ENCODE measurements at places on chromosomes 6 and 20.

DNA sequence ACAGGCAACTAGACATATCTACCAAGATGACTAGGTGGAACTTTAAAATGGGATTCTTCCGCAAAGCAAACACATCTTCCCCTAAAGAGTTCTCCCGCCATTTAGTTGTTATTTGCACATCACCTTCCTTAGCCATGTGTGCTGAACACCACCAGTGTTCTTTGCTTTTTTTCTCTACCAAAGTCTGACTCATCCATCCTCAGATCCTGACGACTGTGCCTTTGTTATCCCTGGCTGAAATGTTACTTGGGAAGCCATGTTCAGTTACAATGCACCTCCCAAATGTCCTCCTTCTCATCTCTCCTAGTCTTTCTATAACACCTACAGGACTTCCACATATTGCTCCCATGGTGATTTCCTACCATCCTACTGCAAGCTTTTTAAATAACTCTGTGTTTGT, 593.5 kb upstream of the ARID1B start:
- no peak for DNase-seq

GRCh38 chr6:93088621-93089501, 330.5 kb downstream of the EPHA7 start:
- no peak for DNase-seq

GRCh38 chr20:25178563-25179438, 16.7 kb upstream of the ENTPD6 start:
- peak; percentile 44 for DNase-seq

DNA sequence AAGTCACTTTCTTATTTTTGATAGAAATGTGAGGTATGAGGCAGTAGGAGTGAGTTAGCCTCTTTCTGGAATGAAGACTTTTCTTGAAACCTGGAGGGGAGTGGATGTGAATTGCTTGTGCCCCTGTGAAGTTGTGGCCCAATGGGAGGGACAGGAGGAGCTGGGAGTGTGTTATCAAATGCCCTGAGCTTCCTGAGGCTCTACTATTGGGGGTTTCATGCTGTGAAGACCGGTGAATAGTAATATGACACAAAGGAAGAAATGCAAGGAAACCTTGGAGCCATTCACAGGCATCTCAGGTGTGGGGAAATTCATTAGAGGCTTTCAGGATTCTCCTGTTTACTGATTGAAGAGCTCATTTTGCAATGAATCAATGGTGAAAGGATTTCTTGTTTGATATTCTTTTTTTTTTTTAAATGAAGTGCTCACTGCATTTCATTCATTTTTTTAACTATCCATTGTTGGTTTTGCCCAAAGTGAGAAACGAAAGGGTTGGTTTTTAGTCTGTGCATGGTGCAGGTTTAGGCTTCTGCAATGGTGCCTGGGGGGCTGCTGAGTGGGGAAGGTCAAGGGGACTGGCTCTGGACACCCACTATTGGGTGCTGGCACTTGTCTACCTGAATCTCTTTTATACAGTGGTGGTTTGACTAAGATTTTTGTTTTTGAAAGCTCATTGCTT, 8.2 kb downstream of the RNF144B start:
- no peak for DNase-seq

DNA sequence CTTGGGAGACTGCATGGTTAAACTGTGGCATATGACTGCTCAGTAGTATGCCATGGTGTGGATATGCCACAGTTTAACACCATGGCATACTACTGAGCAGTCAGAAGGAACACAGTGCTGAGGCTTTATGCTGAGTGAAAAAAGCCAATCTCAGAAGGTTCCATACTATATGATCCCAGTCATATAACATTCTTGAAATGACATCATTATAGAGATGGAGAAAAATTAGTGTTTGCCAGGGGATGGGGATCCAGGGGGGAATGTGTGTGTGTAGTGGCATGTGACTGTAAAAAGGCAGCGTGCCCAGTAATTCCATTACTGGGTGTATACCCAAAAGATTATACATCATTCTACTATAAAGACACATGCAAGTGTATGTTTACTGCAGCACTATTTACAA, 85.8 kb downstream of the FOXF2 start:
- DNase-seq: no peak

DNA sequence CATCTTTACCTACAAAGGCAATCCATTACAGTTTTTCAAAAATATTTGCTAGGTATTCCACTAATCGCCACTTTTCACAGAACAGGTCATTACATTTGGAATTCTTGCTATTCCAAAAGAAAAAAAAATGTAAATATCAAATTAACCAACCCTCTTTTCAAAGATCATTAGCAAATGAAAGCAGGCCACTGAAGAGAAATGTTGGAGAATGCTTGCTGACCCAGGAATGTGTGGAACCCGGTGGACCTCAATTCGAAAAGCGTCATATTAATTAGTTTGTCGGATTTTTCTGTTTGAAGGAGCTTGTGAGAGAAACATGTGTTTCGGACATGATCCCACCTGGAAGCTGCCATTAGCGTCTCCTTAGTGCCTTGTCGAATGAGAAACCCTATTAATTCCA, 27.9 kb upstream of the SERPINB9 start:
- no peak for DNase-seq

- no peak for DNase-seq
Measured at GRCh38 chr20:55153001-55153645, 677.7 kb downstream of the DOK5 start.

- no peak for DNase-seq
Measured at GRCh38 chr6:127877231-127877630, 23.6 kb downstream of the THEMIS start.

- DNase-seq: no peak
Measured at GRCh38 chr6:170163405-170164170, 127.3 kb downstream of the DLL1 start.

GRCh38 chr6:25431306-25431974, 152.3 kb downstream of the CARMIL1 start:
- no peak for DNase-seq

GRCh38 chr6:114068771-114069170, 97.8 kb upstream of the HDAC2 start:
- DNase-seq: no peak

DNA sequence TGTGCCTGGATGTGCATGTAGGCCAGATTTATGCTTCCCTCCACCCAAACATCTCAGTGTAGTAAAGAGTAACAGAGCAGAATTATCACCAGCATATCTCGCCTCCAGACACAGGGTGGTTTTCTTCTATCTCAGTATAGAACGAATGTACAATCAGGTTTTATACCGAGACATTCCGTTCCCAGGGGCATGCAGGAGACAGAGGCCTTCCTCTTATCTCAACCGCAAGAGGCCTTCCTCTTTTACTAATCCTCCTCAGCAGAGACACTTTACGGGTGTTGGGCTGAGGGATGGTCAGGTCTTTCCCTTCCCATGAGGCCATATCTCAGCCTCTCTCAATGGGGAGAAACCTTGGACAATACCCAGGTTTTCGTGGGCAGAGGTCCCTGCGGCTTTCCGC, 36.4 kb upstream of the MC3R start:
- DNase-seq: no peak

DNA sequence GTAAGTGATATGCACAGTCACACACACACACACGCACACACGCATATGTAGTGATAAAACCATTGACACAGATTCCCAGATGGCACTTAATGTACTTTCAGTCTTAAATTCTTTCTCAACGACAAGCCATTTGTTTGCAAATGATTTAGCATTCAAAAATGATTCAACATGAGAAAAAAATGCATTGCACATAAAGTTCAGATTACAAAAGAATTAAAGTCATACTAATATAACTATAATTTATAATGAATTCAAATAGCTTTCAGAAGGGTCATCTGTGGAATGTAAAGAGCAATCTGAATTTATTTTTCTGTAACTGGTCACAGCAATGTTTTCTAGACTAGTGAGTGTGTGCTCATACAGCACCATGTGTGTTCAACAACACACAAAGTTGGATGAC, 521.6 kb upstream of the ZNF337 start:
- DNase-seq: no peak

- DNase-seq: no peak
Measured at GRCh38 chr6:104639668-104640067, 220.1 kb downstream of the HACE1 start.

DNA sequence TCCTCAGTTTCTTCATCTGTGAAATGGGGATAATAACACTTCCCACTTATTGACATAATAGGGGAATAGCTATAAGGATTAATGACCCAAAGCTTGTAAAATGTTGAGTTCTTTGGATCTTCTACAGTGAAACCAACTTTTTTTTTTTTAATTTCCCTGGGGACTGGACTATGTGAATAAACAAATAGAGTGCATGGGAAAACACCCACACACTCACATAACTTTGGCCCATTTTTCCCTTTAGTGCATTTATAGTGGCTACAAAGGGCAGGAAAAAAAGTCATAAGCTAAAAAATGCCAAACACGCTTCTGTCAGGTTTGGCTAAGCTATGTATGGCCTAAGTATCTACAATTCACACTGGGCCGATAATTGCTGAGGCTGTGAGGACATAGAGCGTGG, 406.2 kb upstream of the JAG1 start:
- no peak for DNase-seq

DNA sequence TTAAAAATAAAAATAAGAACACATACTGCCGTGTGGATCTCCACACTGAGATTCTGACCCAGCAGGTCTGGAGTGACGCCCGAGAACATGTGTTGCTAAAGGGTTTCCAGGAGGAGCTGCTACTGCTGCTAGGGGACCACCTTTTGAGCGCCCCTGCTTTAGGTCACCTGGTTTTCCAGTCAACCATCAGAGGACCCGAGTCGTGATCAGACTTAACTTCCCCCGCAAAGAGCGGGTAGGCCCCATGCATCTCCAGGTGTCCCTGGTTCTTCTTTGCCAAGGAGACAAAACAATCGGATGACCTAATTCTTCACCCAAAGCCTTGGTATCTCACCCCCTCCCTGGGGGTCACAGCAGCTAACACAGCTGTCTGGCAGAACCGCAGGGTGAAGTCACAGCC, 51.1 kb upstream of the STX16 start:
- DNase-seq: no peak

DNA sequence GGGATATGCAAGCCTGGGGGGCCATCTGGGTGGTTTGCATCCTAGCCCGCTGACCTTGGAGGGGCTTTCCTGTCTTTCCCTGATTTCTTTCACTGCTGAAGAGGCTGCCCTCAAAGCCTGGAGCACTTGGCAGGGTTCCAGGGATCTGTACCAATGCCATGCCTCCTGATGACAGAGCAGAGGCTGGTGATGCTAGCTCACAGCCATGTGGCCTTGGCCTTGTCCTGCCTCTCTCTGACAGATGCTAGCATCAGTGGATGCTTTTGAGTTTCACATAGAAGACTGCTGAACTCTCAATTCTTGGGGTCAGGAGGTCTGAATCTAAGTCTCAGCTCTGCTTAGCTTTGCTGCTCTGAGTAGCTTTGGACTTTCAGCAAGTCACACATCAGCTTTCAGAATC, 21.9 kb upstream of the RREB1 start:
- DNase-seq: peak; percentile 24

DNA sequence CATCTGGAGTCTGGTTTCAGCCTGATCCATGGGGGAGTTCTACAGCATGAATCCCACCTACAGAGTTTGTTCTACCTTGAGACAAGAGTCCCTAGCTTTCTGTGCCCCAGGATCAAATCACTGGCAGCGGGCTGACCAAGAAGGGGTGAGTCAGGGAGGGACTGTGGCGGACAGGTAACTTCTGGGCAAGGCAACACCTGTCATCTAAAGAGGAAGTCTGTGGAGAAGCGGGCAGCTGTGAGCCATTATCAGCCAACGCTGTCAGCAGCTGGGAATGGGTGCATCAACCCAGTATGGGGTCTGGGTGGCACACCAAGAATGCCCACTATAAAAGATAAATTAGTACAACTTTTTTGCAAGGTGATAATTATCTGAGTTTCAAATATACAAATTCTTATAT, 45.9 kb downstream of the UBE3D start:
- no peak for DNase-seq

GRCh38 chr6:100084991-100085364, 91.0 kb upstream of the MCHR2 start:
- DNase-seq: no peak

GRCh38 chr6:150652848-150653613, 53.3 kb downstream of the PLEKHG1 start:
- DNase-seq: no peak

DNA sequence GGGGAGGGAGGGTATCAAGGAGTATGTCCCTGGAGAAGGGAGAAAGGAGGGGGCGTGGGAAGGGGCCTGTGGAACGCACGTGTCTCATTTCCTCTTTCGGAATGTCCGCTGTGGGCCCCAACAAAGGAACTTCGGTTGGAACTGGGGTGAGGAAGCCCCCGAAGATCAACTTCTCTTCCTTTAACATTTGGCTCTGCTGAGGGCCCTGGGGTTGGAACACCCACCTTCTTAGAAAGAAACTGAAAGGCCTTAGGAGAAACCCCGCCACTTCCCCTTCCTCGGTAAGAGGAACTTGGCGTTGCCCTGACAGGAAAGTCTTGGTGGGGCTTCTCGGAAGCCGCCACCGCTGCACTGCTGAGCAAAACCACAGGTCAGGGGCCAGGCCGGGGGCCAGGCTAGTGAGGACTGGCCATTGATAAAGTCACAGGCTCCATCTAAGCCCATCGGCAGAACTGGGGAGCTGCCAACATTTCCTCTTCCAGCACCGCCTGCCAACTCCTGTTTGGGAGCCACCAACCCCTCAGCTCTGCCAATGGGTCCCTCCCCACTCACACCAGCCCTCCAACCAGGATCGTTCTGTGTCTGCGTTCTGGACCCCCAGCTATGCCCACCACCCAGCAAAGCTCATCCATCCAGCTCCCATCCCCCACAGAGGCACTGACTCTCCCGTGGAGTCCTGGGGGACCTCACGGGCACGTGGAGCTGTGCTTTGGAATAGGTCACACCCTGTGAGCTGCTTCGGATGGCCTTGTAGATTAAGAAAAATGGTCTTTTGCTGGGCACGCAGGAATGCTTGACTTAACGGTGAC, 44.8 kb downstream of the FGD2 start:
- peak; percentile 91 for DNase-seq

DNA sequence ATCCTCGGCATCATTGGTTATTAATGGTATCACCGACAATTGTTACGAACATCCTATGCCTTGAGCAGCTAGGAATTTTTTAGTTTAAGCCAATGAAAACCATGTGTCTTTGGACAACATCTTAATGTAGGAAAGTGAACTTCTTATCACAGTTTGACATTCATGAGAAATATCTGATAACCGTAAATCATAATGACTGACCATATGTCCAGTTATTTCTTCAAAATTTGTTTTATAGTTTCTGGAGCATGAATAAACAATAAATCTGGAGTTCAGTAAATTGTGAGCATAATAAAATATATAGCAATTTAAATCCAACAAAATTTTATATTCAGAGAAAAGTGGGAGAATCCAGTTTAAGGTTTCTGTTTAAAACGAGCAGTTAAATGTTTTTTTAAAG, 970.1 kb upstream of the ADGRB3 start:
- no peak for DNase-seq

- no peak for DNase-seq
Measured at GRCh38 chr6:40585223-40585622, 1.9 kb downstream of the LRFN2 start.

GRCh38 chr6:89948876-89949275, 54.6 kb downstream of the GJA10 start:
- no peak for DNase-seq

Data from DND-41 (cell line).